ENCODE measurements at places on chromosomes 3 and 15.

DNA sequence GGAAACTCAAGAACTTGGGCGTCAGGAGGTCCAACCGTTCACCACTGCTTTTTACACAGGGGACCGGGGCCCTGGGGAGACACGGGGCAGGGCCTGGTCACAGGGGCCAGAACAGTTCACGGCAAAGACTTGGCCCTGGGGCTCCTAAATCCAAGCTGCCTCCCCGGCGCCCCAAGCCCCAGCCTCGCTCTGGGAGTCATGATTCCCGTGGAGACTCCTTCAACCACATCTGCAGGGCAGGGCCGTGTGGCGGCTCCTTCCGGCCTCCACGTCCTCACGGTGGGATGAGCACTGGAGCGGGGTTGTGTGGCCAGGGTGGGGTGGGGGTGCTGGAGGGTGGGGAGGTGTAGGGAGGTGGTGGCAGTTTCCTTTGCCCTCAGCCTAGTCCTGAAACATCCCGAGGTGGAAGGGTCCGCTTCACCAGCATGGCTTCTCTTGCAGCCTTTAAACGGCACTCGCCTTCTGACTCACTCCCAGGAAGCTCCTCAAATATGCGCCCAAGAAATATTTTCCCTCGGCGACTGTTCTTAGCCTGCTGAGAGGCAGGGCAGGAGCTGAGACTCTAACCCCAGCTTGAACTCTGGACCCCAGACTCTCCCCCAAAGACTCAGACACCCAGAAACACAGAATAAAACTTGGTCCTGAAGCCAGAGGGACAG is 1.8 kb downstream of the MUC4 start:
- DNase-seq: no peak

DNA sequence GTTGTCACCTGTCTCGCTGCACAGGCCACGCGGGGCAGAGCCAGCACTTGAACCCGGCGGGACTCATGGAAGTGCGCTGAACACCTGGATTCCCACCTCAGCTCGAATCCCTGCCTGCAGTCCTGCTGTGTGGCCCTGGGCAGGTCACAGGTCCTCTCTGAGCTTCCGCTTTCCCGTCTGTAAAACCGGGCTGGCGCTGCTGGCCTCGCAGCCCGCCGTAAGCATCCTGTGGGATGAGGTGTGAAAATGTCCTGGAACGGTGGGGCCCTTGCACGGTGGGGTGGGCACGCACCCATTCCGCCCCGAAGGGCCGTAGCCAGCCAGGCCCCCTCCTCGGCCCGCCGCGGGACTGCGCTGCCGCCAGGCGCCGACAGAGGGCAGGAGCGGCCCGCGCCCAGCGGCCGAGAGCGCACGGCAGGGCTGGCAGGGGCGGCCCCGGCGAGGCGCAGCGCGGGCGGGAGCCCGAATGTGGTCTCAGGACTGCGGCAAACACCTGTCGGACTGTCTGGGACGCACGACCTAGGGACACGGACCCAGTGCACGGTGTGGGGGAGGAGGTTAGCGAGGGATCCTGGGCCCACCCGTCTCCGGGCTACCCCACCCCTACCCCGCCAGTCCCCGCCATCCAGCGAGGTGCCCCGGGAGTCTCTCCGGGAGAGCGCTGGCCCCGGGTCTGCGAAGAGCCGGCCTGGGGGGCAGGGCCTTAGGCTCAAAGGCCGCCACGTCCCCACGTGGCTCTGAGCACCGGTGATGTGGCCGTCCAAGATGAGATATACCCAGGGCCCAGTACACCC is 40.4 kb downstream of the DNAJB8 start:
- DNase-seq: peak; percentile 45

DNA sequence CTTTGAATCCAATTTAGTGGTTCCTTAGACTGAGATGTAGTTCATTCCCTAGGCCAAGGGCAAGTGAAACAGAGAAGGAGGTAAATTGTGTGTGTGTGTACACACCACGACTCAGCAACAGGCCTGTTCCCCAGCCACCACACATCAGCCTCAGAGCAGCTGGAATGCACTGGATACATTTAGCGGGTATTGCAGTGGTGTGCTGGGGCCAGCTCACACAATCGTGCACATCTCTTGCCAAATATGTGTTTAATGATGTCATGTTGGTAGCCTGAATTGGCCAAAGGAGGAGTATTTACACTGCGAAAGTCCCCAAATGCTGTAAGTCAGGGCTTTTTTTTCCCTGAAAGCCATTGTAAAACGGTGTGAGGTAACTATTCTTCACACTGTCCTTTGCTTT is 82.3 kb downstream of the RBPMS2 start:
- no peak for DNase-seq

DNA sequence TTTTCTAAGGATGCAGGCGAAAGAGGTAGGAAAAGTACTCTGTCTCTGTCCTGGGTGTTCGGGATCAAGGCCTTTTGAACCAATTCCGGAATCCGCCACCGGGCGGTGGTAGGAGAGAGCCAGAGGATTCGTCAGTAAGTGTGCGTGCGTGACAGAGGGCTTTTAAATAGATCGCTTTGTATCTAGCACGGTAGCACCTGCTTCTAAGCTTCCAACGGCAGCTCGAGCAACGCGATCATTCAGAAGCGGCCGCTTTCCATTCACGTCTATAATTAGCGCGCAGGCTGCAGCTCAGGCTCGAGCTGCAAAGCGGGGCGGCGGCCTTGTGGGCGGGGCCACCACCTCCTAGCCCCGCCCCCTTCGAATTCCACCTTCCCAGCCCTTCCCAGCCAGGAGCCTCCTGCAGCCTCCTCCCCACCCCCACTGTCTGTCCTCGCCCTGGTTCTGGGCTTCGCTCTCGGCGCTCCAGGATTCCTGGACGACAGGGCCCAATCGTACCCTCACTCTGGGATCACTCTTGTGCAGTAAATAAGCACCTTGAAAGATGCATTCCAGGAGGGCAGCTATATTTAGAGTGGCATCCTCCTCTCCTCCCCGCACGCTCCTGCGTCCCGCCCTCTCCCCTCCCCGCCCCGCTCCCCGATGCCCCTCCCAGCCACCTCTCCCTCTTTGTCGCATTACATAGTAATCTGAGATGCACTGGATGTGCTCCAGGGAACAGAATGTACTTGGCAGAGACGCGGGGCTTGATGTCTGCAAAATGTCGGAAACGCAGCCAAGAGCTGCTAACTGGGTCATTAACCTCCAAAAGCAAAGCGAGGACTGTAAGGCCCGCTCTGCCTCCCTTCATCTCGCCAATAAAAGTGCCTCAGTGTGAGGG is 224.1 kb upstream of the TPRG1 start:
- no peak for DNase-seq

GRCh38 chr15:77112838-77113504 is 42.1 kb upstream of the TSPAN3 start:
- no peak for DNase-seq

GRCh38 chr15:78878356-78878755 is 5.7 kb downstream of the MORF4L1 start:
- DNase-seq: no peak

- no peak for DNase-seq
Measured at GRCh38 chr3:146502887-146503460, 33.6 kb upstream of the PLSCR2 start.

GRCh38 chr15:59456114-59456513 is 18.1 kb downstream of the FAM81A start:
- no peak for DNase-seq

DNA sequence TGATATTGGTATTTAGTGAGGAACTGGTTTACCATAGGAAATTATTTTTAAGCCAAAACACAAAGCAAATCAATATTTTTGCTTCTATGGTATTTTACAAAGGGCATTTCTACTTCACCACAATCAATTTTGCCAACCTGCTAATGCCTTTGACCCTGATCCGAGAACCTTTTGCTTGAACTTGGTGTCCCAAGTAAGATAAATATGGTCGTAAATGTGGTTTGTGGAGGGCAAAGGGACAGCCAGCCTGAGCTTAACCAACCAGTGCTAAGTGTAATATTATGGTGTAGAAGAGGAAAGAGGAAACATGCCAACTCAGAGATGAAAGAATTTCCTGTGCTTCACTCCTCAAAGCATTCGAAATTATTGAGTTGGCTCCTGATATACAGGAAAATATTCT is 148.4 kb downstream of the C3orf38 start:
- no peak for DNase-seq

- no peak for DNase-seq
Measured at GRCh38 chr3:21158861-21159542, 592.0 kb downstream of the ZNF385D start.

DNA sequence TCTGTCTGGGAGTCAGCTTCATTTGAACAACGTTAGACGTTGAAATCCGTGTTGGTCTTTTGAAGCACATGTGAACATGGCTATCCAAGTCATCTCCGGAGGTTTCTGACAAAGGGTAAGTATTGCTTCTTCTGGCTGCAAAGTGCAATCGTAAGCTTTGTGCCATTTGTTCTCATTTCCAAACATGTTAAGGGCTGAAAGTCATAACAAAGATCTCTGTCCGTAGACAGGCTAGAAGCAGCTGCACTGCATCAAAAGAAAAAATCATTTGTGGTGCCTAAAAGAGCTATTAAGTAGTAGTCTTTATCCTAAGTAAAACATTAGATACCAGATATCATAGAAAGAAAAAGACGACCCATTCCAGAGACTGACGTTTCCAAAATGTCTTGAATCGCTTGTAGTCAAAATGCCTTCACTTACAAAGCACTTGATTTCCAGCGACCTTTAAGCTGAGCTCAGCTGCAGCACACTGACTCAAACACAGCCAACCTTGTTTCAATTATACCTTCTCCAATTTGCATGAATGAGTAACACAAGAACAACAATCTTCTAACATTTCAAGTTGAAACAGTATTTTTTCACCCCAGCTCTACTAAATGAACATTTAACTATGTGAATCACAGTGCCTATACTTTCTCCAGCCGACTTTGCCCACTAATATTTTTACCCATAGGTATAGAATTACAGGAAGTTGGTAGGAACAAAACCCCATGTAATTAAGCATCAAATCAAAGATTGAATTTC is 76.6 kb downstream of the NEDD4 start:
- no peak for DNase-seq

GRCh38 chr3:11583235-11583634 is 60.5 kb downstream of the VGLL4 start:
- DNase-seq: no peak

DNA sequence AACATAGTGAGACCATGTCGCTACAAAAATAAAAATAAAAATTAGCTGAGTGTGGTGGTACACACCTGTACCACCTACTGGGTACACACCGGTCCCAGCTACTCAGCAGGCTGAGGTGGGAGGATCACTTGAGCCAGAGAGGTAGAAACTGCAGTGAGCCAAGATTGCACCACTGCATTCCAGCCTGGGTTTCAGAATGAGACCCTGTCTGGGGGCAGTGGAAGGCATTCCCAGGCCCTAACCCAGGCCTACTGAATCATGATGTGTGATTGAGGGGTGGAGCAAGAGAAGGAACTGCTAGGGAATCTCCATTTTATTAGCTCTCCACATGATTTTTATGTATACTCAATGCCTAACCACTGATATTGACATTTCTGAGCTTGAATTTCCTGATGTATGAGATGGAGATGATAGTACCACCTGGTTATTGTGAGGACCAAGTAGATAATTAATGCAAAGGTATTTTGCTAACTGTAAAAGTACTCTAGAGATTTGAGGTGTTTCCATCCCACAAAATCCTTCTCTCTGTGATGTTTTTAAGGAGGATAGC is 169.5 kb upstream of the UMPS start:
- no peak for DNase-seq

DNA sequence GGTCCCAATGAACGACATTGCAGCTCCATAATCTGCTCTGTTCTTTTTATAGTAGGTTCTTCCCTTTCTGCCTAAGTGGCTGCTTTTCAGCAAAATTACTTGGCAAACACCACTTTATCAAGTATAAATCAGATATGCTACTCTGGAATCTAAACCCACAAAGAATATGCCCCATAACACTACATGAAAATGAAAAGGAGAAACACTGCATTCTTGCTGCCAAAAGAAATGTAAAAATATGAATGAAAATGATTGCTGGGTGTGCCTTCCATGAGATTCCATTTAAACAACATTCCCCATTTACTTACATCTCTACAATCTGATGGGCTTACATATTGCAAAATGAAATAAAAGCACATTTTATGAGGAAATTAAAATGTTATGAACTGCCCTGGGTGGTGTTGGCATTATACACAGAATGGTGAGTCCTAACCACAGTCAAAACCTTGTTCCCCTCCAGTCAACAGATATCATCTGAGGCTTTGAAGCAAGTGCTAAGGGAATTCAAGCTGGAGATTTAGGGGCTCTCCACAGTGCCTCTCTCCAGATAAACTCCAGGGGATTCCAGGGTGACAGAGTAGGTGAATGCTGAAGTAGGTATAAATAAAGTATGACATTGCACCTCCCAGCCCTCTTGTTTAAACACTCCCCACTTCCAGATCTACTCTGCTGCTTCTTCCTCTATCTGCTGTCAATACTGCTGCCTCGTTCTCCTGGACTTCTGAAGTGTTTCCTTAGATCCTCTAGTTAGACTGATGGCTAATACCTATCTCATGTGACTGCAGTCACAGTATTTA is 136.5 kb downstream of the RORA start:
- no peak for DNase-seq

DNA sequence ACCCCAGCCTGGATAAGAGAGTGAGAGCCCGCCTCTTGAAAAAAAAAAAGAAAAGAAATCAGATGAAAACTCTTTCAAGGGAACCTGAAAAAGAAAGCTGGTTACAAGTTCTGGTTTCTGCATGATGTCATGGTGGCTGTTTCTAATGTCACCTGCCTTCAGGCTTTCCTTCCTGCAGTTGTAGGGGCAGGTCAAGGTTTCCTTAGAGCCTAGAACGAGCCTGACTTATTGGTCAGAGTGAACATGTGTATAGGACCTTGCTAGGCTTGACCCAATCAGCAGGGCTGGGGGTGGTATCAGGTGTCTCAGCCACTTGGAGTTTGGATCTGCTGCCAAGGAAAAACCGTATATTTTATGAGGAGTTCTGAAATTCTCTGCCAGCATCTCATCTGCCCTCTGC is 3.8 kb downstream of the IVD start:
- DNase-seq: no peak

- no peak for DNase-seq
Measured at GRCh38 chr15:50552238-50552637, 5.8 kb upstream of the USP50 start.

DNA sequence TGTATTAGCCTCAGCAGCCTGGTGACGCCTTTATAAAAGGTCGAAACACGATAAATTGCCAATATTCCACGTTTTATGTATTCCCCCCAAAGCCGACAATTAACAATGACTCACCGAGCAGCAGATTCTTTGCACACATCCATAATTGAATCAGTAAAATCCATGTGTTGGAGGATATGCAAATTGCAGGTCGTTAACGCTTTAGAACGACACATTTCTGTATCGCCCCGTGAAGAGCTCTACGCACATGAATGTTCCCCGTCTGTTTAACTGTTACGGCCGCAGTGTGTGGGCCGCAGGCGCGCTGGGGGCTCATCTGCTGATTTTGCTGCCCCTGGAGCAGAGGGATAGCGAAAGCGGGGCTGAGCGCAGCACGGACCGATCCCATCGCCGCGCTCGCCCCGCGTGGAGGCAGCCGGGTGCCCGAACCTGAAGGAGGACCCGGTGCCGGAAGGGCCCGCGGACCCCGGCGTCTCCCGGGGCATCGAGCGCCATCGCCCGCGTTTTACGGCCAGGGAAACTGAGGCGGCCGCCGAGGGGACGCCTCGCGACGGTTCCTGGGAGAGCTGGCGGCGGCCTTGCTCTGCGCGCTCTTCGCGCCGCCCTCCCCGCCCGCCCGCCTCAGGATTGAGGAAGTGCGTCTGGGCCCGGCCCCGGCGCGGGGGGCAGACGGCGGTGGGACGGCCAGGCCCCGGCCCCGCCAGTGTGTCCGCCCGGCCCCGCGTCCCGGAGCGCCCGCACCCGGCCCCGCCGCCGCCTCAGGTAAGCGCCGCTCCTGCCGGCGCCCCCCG is at the start of gene LRRK1:
TSS of gene LRRK1 (plus strand) at position 668 of the 791 bp plus-strand sequence. CDS start 5,276 bp downstream, outside the sequence.
- no peak for DNase-seq

GRCh38 chr3:186268616-186269448 is 93.2 kb downstream of the DGKG start:
- DNase-seq: no peak

GRCh38 chr3:58531555-58531954 is 5.4 kb downstream of the ACOX2 start:
- no peak for DNase-seq

All from activated CD4-positive, alpha-beta T cell treated with anti-CD3 and anti-CD28 coated beads, Interleukin-2, amount 50 U/mL, for 24 hours (primary cell).